Stimulated activated CD4-positive, alpha-beta T cell treated with anti-CD3 and anti-CD28 coated beads, Interleukin-4, amount 100 ng/mL, for 4 hours (primary cell): ENCODE measurements at places on chromosomes 3 and 15.

GRCh38 chr3:184349563-184350470 lies 11.6 kb downstream of the CLCN2 start:
- no peak for DNase-seq

- peak; percentile 73 for DNase-seq
Observed at GRCh38 chr3:151227807-151228665, 25.0 kb upstream of the GPR171 start.

GRCh38 chr15:25728816-25729215 lies 134.3 kb downstream of the ATP10A start:
- DNase-seq = no peak

GRCh38 chr3:150760431-150761200 lies 2.4 kb downstream of the SIAH2 start:
- peak; percentile 54 for DNase-seq

DNA sequence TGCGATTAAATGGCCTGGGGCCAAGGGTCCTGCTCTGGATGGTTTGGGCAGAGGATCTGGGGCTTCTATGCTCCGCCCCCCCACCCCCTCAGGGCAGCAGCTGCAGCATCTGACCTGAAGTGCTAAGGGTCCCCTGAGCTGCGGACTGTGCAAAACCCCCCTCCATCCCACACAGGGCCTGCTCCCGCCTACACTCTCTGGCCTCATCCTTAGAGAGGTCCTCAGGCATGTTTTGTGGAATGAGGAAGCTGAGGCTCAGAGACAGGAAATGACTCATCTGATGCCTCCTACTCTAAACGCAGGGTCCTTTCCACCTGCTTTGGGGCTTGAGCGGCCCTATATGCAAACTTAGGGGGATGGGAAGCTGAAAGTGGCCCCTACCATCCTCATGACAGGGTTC lies 59.5 kb upstream of the CTSH start:
- DNase-seq = no peak

- DNase-seq = no peak
Observed at GRCh38 chr3:149933858-149934257, 36.8 kb downstream of the PFN2 start.

DNA sequence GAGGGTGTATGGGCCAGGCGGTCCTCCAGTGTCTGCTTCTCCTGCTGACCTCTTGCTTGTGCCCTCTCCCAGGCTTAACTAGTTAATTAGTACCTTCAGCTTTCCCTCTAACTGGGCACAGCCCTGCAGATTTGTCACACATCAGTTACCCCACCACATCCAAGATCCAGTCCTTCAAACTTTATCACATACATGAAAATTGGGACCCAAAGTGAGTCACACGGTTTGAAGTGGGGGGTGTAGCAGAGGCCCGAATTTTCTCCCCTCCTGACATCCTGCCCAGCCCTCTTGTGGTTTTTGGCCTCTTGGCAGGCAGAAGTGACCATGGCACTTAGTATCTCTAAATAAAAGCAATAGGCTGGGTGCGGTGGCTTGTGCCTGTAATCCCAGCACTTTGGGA lies 3.9 kb downstream of the MAPKAPK3 start:
- DNase-seq = no peak

DNA sequence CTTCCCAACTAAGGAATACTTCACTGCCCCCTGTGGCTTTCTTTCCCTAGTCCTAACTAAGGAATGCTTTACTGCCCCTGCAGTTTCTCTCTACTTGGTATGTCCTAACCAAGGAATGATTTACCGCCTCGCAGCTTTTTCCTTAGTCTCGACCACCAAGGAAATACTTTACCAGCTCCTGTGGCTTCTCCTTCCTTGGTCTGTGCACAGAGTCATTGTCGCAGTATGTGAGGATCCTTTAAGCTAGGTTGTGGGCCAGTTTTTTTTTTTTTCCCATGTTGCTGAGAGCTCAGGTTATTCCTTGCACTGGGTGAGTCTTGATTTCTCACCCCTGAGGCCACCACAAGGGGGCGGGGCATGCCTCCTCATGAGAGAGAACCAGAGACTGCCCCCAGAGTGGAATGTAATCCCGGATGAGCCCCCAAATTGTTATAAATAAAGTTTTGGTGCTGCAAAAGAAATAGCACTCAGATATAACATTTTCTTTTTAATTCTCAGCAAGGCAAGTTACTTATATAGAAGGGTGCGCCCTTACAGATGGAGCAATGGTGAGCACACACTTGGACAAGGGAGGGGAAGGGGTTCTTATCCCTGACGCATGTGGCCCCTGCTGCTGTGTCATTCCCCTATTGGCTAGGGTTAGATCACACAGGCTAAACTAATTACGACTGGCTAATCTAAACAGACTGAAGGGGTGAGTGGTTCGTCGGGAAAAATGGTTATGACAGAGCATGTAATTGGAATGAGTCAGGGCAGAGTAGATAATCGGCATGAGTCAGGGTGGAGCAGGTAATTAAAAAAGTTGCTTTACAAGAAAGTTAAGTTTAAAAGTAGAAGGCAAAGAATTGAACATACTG lies 27.0 kb downstream of the NDUFB4 start:
- no peak for DNase-seq

- no peak for DNase-seq
Observed at GRCh38 chr15:68775671-68776476, 44.8 kb downstream of the ANP32A start.

DNA sequence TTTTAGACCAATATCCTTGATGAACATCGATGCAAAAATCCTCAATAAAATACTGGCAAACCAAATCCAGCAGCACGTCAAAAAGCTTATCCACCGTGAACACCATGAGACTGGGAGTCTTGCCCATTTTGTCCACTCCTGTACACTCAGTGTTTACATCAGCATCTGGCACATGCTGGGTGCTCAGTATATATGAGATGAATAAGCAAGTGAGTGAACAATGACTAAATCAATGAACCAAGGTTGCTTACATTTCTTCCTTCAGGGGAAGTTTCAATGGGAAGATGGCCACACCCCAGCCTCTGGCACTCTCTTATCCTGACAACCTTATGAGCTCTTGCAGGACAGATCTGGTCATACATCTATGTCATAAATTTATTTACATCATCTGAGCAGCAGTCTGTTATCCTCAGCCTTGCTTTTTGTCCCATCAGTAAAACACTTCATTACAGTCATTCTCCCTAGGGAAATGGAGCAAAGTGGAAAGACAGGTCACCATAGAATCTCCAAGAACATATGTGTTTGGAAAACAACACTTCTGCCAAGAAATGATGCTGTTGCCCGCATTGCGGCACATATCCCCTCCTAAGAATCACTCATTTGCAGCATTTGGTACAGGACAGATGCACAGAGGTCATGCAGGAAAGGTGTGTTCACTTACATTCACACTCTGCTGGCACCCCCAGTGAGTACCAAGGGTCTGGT lies 171.8 kb upstream of the EIF1B start:
- DNase-seq = no peak

GRCh38 chr15:90101969-90102890 lies at the start of gene IDH2:
TSS of gene IDH2 (minus strand) at chr15:90102468. CDS start at chr15:90102390, 78 bp downstream.
- peak; percentile 57 for DNase-seq
